ENCODE measurements at places on chromosomes 7 and 10.
A peak's percentile ranks its signal among the peaks of the same experiment; 100 is the strongest.

DNA sequence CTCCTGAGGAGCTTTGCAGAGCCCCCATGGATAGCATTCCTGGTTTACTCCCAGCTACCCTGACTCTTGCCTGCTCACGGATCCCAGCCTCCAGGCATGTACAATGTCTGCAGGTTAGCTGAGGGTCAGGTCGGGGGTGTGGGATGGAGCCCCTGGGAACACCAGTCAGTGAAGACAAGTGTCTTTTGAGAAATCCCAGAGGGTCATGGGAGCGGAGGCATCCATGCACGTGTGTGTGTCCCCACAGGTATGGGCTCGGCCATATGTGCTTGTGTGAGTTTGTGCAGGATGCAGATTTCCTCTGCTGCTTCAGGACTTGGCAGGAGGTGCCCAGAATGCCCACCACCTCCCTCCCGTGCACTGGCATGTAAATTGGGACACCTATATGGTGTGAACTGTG, 28.3 kb upstream of the EN2 start:
- H3K4me3 ChIP-seq = no peak overlapping the region
- peaks cover 4% of the 10 kb centered on the region for H3K27me3 ChIP-seq
- no peak overlapping the region for H3K27ac ChIP-seq
- no peaks in the 10 kb centered on the region for H3K36me3 ChIP-seq
- no peak for DNase-seq

- H3K27ac ChIP-seq = no peak overlapping the region
- H3K4me3 ChIP-seq = no peak overlapping the region
- DNase-seq = no peak
- H3K36me3 ChIP-seq = peaks cover 29% of the 10 kb centered on the region
- H3K4me1 ChIP-seq = peaks cover 35% of the 10 kb centered on the region
Measured at GRCh38 chr10:13335881-13336280, 12.2 kb downstream of the SEPHS1 start.

DNA sequence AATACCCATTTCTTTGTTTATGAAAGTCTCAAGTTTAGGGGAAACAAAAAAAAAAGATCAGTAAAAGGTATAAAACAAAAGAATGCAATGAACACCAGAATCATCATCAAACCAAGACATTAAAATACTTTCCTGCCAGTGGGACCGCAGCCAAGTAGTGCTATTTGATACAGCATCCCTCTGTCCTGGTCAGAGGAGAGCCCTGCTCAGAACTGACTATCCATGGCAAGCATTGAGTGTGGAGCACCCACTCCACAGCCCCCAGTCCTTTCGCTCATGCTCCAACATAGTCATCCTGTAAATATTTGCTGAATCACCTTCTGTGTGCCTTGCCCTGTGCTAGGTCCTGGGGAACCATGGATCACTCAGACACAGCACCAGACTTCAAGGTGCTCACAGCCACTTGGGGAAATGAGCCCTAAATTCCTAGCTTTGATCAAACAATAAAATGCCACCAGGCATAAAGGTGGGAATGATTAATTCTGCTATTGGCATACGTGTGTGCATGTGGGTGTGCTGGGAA, 213.6 kb upstream of the TBX20 start:
- H3K27ac ChIP-seq = no peak overlapping the region
- peak; percentile 64 for DNase-seq
- no peak overlapping the region for H3K4me3 ChIP-seq
- peaks cover 3% of the 10 kb centered on the region for H3K4me1 ChIP-seq

GRCh38 chr10:58265249-58265648, 2.4 kb downstream of the IPMK start:
- DNase-seq = no peak
- H3K27ac ChIP-seq = no peak overlapping the region
- no peak overlapping the region for H3K4me3 ChIP-seq
- peaks cover 22% of the 10 kb centered on the region for H3K4me1 ChIP-seq
- no peaks in the 10 kb centered on the region for H3K36me3 ChIP-seq

DNA sequence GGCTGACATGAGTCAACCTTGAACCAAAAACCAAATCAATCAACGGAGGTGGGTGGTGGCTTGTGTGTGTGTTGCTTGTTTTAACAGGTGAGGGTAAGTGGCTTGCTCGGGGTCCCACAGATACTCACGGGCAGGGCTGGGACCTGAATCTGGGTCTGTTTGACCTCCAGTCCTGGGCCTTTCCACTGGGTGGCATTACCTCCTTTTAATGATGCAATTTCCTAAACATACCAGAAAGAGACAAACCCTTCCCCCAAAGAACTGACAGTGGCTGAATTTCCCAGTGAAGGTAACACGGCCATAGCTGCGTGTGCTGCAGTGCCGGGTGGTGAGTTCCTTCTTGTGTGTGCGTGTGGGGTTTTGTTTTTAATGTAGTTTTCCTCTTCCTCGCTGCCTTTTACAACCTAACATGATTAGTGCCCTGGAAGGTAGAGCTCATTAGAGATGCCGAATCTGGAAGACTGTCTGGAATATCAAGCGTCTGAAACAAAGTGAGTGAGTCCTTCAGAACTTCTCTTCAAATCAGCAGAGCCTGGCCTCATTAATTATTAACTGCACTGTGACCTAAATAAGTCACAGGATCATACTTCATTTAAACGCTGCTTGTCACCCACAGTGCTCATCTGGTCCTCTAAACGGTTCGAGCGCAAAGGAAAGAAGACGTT, 166.1 kb upstream of the TCERG1L start:
- H3K27ac ChIP-seq = no peak overlapping the region
- no peaks in the 10 kb centered on the region for H3K36me3 ChIP-seq
- peaks cover 75% of the 10 kb centered on the region for H3K27me3 ChIP-seq

- H3K4me1 ChIP-seq = no peaks in the 10 kb centered on the region
- no peaks in the 10 kb centered on the region for H3K27me3 ChIP-seq
Measured at GRCh38 chr7:53675835-53676234, 640.4 kb downstream of the POM121L12 start.

Measured in esophagus muscularis mucosa (tissue), 4 donors.